Activated CD8-positive, alpha-beta memory T cell treated with anti-CD3 and anti-CD28 coated beads for 4 hours (primary cell): ENCODE measurements at places on chromosomes 6 and 20.

DNA sequence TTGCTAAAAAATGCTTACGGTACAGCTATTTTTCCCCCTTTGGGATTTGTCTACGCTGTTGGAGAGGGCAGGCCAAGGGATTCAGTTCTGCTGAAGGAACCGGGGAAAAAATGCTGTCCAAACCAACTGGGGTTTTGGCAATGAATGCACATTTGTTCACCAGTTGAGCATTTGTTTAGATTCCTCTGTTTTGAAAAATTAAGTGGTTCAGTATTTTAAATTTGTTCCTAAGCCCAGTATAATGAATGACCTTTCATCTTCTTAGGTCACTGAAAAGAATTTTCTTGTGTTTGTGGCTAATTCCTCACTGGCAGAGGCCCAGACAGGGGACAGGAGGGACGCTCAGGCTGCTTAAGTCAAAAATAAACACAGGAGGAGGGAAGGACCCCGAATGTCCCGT lies 10.8 kb upstream of the EYA2 start:
- DNase-seq: no peak

DNA sequence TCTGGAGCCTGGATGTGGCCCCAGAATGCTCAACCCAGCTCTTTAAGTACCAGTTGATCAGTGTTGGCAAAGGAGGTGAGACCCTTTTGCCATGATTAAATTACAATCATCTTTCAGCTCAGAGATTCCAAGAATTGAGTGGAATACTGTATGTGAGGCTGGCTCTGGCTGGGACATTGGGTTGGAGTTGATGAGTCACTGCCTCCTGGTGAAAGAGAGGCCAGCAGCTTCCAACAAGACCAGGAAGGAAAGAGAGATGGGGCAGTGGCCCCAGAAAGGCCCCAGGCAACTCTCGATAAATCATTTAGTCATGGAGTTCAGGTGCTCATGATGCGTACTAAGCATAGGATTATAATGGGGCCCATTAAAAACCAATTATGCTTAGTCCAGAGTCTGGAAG lies 2.1 kb downstream of the TGM6 start:
- DNase-seq: no peak

DNA sequence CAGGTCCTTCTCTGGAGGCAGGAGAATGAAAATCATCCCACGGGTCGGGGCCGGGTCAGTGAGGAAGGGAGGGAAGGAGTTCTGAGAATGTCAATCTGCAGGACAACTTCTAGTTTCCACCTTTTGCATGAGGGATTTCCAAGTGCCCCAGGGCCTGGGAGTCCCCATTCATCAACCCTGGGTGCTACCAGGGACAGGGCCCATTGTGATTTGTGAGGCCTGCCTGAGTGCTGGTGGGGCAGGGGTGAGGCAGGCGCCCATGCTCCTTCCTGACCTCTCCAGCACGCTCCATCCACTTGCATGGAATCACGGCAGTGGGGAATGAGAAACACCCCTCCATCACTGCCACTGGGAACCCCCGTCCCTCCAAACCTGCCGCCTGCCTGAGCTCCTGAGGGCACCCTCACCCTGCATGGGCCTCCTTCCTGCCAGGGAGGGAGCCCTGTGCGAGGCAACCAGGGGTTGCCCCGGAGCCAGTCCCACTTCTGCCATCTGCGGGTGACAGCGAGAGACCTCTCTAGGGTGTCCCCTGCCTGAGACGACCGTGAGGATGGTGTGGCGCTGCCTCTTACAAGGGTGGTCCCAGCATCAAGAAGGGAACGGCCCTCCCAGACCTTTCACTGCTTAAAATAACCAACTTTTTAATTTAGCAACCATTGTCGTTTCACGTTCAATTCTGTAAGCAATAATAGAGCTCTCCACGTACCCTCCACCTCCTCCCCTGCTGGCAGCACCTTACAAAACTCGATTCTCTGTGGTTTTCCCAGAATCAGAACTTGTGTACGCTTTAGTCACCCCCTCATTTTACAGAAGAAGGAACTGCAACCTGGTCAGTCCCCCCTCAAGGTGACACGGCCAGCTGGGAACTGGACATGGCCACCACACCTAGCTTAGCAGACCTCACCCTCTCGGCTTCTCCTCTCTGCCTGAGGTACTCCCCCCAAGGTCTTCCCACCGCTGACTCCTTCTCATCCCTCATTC lies 28.6 kb downstream of the PMEPA1 start:
- peak; percentile 7 for DNase-seq

DNA sequence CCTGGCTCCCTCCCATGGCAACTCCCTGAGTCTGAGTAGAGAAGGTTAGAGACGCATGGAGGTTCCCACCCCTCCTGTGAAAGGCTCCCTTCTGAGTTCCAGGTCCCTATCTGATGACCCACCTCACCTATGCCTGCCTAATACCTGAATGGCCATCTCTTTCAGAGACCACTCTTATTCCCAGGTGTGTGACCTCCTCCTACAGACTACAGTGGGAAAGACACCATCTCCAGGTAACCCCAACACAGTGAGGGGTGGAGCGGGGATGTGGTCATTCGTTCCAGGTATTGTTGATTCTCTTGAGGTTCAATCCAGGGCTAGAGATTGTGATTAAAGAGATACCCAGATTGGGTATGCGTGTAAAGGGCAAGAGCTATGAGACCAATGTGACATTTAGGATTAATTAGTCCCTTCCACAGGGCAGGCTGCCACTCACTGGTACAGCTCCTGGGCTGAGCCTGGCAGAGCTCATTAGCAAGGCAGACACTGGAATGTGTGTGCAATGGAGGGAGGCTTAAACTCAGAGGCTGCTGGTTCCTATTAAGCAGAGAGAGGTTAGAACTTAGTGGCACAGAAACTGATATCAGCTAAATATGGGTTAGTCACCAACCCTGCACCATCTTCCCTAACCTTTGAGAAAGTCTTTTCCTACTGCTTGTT lies 46.5 kb upstream of the IER3 start:
- DNase-seq: no peak

GRCh38 chr6:134132494-134133141 lies 80.2 kb upstream of the SLC2A12 start:
- DNase-seq: no peak
